Effector memory CD4-positive, alpha-beta T cell (primary cell): ENCODE measurements at places on chromosomes 11 and 22.

DNA sequence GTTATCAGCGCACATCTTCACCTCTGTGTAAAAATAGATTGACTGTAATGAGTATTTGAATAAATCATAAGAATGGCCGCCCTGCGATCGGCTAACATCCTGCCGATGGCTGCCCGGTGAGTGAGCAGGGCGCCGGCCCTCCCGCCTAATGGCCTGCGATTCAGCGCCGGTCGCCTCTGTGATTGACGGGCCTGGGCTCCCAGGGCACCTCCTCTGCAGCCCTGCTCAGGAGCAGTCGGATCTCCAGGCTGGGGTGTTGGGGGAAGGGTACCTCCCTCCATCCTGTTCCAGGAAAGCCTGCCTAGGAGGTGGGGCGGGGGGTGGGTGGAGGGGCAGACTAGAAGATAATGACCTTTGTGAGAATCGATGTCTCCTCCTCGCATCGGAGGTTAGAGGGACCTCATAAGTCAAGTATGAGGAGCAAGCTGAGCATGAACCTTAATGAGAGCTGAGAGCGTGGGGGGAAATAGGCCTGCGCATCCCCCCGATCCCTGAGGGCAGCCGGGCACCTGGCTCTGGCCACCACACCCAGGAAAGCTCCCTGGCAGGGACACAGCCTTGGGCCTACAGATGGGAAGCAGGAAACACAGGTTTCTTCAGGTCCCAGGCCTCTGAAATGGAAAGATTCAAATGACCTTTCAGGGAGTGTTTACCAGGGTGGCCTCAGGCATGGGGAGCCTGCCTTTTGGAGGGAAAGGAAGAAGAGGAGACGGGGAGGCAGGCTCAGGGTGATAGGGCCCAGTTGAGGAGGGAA lies 71.7 kb downstream of the PKNOX2 start:
- no peak for DNase-seq

DNA sequence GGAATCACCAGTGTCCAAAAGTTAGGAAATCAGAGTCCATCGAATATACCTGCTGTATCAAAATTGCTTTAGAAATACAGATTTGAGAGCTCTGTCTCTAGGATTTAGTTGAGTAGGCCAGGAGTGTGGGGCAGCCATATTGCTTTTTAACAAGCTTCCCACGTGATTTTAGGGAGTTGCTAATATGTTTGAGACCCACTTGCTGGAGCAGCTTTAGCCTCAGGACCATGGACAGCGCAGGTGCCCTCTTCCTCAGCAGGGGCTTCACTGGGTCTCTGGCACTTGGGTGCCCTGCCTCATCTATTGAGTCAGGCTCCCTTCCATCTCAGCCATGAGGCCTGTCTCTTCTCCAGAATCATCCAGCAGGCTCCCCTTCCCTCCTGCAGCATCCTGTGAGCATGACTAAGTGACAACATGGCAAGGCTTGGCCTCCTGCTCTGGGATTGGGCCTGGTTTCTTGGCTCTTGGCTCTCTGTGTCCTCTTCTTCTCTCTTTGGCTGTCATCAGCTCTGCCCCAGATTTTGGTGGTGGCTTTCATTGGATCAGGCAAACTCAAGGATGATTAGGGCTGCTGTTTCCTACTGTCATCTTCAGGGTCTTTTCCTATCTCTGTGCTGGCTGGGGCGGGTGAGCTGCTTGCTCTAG lies 70.0 kb downstream of the SGSM1 start:
- DNase-seq: no peak

DNA sequence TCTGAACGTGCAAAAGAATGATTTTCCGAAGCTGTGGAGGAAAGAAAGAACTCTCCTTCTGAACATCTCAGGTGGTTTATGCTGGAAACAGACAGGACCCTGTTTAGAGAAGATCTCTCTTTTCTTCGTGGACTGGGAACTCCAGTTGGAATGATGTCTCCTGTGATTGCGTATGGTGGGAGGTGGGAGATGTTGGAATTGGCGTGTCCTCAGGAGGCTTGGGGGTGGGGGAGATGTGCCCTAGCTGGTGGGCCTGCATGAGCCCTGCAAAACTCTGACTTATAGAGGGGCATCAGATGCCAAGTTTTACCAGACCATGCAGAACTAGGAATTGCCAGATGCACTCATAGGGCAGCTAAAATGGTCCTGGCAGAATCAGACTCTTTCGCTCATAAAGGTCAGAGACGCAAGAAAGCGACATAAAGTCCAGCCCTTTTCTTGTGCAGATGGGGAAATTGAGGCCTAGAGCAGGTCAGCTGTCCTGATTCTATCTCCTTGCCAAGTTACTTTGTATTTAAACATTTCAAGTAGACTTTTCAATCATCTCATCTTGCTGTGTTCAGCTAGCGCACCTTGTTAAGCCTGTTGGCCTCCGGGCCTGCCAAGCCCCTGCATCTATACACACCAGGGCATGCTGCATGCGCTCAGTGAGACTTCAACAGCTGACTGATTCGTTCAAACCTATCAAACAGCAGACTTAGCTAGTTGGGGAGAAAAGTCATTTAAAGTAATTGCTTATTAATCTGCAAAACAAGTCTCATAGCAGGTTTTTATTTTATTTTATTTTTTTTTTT lies 34.2 kb upstream of the EHF start:
- DNase-seq: no peak

GRCh38 chr22:48701296-48702030 lies 1126.2 kb downstream of the BRD1 start:
- DNase-seq: no peak
